ENCODE measurements at places on chromosomes 3 and 15.

DNA sequence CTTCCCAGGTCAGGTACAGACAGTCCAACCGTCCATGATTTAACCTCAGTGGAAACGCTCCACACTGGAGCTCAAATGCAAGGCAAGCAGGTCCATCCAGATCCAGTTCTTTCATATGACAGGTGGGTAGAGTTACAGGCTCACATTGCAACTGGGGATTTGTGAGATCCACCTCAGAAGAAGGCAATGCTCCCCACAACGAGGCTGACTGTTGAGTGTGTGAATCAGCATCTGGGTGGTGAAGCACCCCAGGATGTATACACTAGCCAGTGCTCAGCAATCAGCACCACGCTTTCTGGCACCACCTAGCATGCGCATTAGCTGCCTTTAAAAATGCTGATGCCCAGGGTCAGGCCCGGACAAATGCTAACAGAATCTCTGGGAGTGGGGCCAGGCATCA lies 343.5 kb upstream of the ICE2 start:
- no peak for DNase-seq

DNA sequence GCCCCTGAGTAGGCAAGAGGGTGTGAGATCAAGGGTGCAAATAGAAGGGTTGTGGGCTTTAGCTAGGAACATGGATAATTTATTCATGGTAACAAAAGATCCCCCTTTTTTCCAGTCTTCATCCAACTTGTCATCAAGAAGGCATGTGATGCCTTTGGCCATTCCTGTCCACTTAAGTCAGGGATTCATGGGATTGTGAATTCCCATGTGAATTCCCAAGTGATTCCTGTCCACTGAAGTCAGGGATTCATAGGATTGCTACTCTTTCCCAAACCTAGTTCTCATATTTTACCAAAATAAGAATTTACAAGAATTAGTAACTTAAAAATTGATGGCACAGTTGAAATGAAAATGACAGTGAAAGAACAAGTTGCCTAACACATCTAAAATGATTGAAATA lies 40.8 kb downstream of the HMG20A start:
- DNase-seq, result no peak

GRCh38 chr3:179179979-179180759 lies 32.0 kb downstream of the PIK3CA start:
- DNase-seq, result no peak

- DNase-seq, result peak; percentile 88
Measured at GRCh38 chr3:53680028-53680427, 166.2 kb downstream of the CHDH start.

- no peak for DNase-seq
Measured at GRCh38 chr3:113055201-113055600, 64.4 kb downstream of the GTPBP8 start.

GRCh38 chr3:13501958-13502790 lies 22.1 kb downstream of the HDAC11 start:
- no peak for DNase-seq

DNA sequence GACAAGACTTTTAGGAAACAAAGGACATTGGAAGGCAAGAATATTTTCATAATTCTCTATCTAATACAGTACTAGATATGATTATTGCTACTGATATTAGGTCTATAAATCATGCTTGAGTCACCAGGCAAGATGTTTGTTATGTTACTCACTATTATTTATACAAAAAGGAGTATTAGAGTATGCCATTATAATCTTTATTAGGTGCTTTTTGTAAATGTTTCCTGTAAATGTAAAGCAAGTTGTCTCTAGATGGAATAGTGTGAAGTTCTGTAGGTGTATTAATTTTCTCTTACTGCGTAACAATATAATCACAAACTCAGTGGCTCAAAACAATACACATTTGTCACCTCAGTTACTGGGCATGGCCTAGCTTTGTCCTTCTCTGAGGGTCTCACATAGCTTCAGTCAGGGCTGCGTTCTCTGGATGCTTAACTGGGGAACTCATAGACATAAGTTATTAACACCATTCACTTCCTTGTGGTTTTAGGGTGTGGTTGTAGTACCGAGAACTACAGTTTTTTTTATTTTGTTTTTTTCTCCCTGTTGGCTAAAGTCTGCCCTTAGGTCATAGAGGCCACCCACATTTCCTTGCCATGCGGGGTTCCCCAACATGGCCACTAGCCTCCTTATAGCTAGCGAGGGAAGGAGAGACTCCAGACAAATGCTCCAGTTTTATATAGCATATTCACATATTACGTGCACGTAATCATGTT lies 20.3 kb upstream of the MAP3K13 start:
- DNase-seq, result no peak

DNA sequence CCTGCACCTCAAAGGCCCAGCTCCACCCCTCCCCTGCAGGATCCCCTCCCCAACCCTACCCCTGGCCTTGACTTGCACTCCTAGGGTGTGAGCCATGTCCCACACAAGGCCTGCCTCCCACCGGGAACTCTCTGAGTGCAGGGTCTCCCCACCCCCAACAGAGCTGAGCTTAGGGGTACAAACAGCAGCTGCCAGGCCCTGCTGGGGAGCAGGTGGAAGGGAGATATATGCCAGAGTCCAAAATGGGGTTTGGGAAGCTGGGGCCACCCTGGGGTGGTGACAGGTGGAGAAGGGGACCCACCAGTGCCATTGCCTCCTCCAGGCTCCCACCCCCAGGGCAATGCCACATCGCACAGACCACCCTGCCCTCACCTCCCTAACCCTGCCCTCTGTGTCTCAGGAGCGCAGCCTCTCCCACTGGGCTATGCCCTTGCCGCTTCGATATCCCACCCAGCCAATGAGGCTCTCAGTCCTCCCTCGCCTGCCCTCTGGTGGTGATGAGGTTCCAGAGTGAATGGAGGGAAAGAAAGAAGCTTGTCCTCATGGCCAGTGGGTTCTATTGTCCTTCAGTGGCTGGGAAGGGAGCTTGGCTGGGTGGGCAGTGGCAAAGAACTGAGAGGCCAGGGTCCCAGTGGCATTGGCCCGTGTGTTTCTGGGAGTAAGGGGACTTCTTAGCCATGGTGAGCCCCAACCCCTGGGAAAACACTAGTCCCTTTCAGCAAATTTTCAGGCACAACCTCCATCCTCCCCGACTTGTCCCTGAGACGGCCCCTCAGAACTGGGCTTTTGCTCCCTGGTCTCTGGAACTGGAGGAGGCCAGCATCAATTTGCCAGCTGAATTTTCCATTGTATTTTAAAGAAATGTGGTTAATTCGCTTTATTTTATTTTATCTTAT lies 46.8 kb downstream of the CYP11A1 start:
- DNase-seq, result peak; percentile 97

DNA sequence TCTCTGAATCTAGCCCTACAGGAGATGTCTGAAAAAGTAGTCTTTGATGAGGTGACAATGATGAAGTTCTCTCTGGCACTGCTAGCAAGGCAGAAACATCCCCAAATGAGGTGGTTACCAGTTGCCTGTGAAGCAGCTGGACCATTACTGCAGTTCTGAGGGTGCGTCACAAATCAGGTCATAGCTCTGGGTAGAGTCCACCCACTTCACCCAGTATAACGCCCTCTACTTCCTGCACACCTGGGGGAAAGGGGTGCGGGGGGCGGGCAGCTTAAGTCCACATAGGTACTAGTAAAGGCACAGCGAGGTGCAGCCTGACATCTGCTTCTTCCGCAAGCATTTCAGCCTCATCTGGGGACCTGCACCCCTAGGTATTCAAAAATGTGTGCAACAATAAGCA lies 13.4 kb upstream of the SATB1 start:
- DNase-seq, result no peak

DNA sequence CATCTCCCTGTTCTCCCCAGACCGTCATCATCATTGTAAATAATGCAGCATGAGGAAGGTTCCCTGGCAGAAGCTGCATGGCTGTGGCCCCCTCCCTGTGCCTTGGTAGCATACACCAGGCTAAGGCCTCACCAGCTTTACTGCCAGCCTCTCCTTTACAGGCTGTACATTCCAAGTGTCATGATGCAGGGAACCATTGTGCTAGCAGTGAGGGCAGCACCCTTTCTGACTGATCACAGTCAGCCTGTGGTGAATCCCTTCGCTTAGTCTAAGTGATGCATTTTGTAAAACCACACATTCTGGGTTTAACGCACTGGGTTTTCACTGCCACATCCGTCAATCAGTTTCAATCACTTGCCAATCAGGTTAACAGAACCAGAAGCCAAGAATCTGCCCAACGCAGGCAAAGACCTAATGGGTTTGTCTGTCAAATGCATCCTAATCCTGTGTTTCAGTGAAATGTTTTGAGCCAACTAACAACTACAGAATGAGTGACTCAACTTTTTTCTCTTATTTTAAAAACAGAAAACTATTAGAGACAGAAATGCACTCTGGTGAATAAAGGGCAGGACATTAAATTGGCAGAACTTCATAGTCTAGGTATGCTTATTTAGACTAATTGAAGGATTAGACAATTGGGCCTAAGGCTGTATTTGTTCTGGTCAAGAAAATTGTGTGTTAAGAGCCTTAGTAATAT lies 225.9 kb upstream of the DPH6 start:
- no peak for DNase-seq

DNA sequence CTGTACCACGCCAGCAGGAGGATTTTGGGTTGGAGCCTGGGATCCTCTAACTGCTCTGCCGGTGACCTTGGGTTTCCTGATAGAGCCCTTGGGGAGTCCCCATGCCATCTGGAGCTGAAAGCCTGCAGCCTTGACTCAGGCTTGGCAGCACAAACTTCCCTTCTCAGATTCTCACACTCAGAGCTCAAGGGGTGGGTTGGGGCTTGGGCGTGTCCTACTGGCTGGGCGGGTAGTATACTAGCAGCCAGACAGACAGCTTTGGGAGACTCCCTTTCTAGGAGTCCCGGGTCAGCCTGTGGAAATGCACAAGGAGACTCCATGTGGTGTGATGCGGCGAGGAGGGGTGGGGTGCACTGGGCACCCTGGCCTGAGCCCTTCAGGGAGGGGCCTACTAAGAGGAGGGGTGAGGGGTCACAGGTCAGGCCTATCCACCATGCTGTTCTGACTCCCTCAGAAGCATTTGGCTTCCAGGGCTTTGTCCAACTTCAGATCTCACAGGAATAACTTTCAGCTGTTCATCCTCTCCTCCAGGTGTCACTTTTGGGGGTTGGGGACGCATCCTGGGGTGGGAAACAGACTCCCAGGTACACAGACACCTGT lies 21.6 kb upstream of the PLXNA1 start:
- no peak for DNase-seq

DNA sequence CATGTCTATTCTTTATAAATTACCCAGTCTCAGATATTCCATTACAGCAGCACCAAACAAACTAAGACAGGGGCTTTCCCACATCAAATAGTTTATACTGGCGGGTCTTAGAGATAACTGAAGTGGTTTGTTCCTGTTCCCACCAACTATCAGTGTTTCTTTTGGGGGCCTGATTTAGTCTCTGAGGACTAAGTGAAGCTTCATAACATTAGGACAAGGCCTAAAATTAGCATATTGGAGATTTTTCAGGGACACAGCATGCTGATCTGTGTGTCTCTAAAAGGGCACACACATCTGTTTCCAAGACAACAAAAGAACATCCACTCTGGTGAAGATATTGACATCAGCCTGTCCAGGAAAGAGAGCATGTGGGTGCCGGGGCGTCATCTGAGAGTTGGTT lies 72.6 kb upstream of the SEMA6D start:
- no peak for DNase-seq

DNA sequence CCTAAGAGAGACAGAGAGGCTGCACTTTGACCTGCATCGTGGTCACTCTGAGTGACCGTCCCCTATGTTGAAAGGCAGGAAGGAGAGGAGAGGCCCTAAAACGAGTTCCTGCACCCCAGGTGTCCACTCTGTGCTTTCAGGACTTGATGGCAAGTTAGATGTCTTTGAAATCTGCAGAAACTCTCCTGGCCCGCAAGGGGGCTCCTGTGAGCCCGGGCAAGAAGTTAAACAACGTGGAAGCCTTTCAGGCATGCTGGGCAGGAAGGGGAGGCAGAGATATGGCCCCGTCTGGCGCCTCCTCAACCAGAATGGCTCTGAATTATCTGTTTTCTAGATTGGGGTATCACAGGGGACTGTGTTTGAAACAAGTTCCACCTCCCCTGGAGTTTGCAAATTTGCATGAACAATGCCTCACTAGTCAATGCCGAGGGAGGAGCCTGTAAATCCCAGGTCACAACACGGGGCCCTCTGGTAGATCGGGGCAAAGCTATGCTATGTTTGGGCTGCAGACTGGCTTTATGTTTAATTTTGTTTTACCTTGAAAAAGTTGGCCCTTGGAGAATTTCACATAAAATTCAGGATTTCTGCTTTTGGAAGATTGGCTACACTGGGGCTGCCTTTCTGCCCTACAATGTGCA lies 9.8 kb downstream of the CTXND1 start:
- no peak for DNase-seq

- DNase-seq, result no peak
Measured at GRCh38 chr15:39376371-39376909, 204.4 kb upstream of the THBS1 start.

GRCh38 chr3:18725668-18726407 lies 300.7 kb upstream of the SATB1 start:
- no peak for DNase-seq

DNA sequence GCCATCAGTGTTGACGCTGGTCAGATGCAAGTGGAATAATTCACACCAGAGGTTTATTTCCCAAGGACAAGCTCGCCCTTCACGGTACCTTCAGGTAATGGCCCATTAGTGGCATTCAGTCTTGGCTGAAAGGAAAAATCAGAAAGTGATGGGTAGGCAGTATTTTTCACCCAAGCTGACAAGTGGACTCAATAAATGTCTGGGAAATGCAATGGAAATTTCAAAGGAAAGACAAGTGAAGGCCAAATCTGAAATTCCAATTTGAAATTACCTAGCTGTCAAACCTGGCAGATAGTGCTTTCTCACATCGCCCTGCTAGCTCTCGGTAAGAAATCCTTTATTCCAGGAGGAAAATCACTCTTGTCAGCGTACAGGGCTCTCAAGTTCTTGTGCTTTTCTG lies 413.5 kb downstream of the OCA2 start:
- DNase-seq, result no peak

DNA sequence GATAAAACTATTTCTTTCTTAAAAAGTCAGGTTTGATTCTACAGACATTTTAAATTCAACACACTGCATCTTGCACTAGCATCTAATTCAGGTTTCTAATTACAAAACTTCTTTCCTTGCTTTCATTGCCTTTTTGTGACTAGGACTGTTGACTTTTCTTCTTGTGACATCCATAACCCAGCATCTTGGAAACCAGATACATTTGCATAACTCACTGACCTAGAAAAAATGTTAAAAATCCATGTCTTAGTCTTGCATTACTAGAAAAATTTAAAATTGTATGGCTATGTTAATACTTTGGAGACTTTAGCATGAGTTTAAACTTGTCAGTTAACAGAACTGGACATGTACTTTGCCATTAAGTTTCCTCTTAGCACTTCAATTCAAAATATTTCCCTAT lies 72.7 kb downstream of the DTWD1 start:
- no peak for DNase-seq

DNA sequence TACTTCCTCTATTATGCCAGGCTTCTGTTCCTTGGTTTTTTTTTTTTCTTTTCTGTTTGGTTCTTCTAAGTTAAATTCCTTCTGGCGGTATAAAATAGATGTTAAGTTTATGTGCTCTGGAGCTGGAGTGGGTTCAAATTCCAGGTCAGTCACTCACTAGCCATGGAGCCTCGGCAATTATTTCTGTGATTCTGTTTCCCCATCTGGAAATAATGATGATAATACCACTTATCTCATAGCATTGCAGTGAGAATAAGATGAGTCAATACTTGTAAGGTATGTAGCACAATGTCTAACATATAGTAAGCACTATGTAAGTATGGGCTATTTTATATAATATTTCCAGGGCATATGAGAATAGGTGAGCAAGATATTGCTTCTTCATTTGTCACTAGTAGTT lies 33.2 kb upstream of the ZDHHC23 start:
- DNase-seq, result no peak

All from eye (tissue), 1 donor.